ENCODE measurements at places on chromosomes 1 and 21.
A peak's percentile ranks its signal among the peaks of the same experiment; 100 is the strongest.

DNA sequence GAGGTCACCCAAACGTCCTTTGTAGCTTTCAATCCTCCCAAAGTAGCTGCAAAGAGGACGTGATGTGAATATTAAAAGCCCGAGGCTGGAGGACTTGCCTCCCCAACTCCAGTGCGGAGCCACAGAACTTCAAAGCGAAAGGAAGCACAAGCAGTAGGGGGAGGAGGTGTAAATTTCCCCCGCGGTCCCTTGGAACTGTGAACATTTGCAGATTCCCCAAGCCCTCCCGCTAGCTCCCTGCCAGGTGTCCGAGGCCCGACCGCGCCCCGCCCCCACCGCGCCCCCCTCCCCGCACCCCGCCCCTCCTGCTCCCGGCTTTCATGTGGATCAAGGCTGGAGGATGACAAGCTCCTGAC is 41.5 kb upstream of the HAO2 start:
- peak; percentile 74 for DNase-seq

GRCh38 chr1:10829965-10830515 is 33.6 kb upstream of the CASZ1 start:
- DNase-seq = peak; percentile 53

DNA sequence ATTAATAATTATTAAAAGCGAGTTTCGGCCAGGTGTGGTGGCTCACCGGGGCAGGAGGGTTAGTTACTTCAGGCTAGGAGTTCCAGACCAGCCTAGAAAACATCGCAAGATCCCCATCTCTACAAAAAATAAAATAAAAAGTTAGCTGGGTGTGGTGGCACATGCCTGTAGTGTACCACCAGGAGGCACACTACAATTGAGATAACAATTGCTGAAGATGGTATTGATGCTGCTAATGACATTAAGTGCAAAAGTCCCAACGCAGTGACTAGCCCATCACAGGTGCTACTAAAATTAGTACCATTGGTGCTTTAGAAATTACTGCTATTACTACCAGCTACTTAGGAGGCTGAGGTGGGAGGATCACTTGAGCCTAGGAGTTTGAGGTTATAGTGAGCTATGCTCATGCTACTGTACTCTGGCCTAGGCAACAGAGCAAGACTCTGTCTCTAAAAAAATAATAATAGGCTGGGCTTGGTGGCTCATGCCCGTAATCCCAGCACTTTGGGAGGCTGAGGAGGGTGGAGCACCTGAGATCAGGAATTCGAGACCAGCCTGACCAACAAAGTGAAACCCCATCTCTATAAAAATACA is 156.6 kb downstream of the GREM2 start:
- no peak for DNase-seq

- DNase-seq = no peak
Observed at GRCh38 chr1:150696162-150696561, 792 bp downstream of the GOLPH3L start.

DNA sequence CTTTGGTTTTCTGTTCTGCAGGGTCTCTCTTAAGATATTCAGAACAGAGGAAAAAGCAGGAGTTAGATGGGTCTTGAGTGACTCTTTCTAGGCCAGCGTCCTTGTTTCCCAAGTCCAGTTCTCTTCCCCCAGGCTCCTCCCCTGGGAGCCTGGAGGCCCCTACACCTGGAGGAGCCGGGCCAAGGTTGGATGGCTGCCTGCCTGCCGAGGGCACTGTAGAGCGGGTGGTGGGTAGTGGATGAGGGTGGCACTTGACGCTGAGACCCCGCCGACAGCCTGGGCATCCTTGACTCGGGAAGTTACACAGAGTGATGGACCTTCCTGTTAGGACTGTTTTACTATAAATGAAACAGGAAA is 17.4 kb upstream of the KANK4 start:
- DNase-seq = no peak

GRCh38 chr1:157993147-157993917 is at the start of gene KIRREL1:
TSS of gene KIRREL1 (plus strand) at chr1:157993645. CDS start at chr1:157993677, 32 bp downstream.
- DNase-seq = peak; percentile 77

- DNase-seq = peak; percentile 87
Observed at GRCh38 chr1:224615861-224616755, at the start of gene CNIH3. TSS of gene CNIH3 (plus strand) at chr1:224616317. CDS start at chr1:224617175, 858 bp downstream.

DNA sequence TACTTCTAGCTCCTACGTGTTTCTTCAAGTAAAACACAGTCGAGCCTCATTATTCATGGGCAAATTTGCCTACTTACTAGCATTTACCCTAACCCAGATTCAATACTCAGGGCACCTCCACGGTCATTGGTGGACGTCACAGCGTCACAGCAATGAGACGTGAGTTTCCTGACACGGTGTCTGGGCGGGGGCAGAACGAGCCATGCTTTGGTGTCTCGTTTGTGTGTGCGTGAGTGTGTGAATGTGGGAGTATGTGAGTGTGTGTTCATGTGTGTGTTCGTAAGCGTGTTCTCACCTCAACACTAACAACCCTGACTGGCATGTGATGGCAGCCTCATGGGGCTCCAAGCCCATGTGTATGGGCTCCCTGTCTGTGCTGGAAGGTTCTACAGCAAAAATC is 17.5 kb upstream of the COL18A1 start:
- no peak for DNase-seq

- DNase-seq = no peak
Observed at GRCh38 chr1:180343921-180344769, 114.1 kb downstream of the LHX4 start.

GRCh38 chr1:198447468-198447867 is 93.0 kb downstream of the ATP6V1G3 start:
- DNase-seq = no peak

- no peak for DNase-seq
Observed at GRCh38 chr1:246107516-246108277, 399.4 kb downstream of the SMYD3 start.

DNA sequence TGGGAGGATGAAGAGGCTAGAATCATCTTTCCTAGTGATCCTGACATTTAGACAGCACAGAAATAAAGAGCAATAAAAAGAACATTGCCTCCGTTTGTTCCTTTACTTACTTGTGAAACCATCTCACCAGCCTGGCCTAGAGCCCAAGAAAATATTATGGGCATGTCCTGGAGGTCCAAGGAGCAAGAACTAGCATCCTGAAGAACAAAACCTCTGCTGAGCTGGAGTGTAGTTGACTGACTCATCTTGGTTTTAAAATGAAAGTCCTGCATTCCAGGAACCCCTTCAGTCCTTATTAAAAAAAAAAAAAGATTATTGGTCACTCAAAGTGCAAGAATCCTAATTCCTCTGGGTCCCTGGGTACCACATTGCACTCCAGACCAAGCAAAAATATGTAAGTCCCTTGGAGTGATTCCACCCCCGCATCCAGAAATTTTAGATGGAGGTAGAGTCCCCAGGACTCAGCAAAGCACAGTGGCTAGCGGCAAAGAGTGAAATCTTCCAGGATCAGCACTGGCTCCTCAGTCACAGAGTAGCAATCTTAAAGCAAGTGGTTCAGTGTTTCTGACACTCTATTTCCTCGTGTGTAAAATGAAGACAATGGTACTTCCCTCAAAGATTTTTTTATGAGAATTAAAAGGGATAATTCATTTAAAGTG is 7.0 kb downstream of the SMCP start:
- DNase-seq = no peak

DNA sequence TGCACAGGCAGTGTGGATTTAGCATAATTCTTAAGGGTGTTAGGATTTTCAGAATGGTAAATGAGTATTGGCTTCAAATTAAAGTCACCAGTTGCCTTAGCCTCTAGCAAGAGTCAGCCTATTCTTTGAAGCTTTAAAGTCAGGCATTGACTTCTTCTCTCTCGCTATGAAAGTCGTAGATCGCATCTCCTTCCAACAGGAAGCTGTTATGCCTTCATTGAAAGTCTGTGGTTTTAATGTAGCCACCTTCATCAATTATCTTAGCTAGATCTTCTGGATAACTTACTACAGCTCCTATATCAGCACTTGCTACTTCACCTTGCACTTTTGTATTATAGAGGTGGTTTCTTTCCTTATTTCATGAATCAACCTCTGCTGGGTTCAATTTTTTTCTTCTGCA is 320.2 kb downstream of the PTPRC start:
- no peak for DNase-seq

GRCh38 chr1:147168626-147169058 is 3.6 kb downstream of the PRKAB2 start:
- DNase-seq = no peak

DNA sequence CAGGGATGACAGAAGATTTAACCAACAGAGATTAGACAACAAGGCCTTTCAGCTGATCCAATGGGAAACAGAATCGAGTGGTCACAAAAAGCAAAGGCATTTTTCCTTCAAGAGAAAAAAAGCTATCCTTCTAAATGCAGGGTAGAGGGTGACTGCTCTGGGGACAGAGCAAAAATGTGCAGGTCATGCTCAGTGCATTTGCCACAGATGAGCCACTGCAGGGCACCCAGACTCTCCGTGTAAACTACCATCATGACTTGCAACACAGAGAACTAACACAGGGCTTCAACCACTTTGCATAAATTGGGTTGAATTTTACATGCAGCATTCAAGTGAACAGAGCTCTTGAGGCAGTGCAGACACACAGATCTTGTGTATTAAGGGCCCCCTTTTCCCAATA is 56.8 kb downstream of the PRKAB2 start:
- no peak for DNase-seq

GRCh38 chr1:94721240-94721639 is 98.9 kb upstream of the SLC44A3 start:
- DNase-seq = no peak

- no peak for DNase-seq
Observed at GRCh38 chr1:162740755-162741154, 49.7 kb upstream of the HSD17B7 start.

GRCh38 chr1:156471496-156472490 is 28.8 kb downstream of the MEF2D start:
- DNase-seq = no peak

- no peak for DNase-seq
Observed at GRCh38 chr1:24465638-24466037, 37.0 kb upstream of the RCAN3 start.

- no peak for DNase-seq
Observed at GRCh38 chr1:205913451-205914154, 29.7 kb downstream of the SLC26A9 start.

- no peak for DNase-seq
Observed at GRCh38 chr1:101086783-101087182, 61.2 kb upstream of the DPH5 start.

DNA sequence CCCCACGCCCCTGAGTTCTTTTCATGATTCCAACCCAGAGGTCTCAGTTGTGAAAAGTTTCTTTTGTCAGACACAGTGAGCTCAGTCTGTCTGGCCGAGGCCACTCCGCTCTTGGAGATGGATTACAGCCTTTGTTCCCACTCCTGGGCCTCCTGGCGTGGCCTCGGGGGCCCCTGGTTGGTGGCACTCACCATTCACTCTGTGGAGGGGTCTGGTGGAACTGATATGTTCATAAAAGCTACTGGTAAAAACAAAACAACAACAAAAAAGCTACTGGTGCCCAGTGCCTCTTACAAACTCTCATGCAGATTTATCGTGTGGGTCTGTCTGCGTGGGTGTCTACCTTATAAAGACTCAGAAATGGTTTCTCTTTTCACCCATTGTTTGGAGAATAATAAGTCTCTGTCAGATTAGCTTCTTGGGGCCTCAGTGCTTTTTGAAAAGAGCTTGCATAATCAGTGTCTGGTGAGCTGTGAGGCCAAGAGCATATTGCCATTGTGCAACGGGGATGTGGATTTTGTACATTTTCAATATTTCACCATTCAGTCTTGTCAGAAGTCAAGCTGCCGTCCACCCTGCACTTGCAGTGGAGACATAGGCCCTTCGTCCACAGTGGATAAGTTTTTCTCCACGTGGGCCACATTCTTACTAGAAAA is 86.7 kb downstream of the GALNT2 start:
- DNase-seq = peak; percentile 66

DNA sequence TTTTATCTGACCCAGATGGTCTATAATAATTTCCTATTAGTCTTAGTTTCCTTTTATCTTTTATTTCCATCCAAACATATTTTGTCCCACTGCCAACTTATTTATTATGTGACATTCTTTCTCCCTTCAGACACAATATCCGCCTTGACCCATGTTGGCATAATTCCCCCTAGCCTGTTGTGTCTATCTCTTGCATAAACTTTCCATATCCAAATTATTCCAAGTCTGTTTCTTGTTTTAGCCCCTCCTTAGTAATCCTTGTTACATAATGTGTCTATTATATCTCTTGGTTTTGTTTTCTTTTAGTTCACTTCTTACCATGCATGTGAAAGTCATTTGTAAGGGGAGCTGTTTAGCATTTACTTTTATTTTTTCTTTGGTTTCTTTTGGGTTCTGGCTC is 81.6 kb upstream of the CACHD1 start:
- DNase-seq = no peak

DNA sequence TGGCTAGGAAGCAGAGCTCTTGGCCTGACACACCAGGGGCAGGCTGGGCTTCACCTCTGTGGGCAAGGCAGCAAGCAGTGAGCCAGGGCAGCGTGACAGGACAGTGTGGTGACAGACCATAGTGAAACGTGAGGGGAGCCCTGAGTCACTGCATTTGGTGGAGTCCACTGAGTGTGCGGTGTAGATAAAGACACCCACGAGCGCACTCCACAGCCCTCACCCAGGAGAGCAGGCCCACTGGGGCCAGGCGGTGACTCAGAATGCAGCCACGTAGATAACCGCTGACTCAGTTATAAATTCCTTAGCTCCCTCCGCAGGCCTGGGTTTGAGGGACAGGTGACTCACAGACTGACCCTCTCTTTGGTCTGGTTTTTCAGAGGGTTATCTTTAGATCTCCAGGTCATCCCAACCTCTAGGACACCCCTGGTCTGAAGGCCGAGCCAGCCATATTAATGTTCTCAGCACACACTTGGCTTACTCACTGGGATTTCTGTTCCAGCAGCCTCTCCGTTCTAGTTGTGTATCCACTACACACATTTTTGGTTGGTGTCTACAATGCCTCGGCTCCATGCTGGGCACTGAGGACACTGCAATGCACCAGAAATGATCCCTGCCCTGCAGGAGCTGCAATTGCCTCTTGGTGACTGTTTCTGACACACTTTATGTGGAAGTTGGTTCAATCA is 90.2 kb upstream of the TSPAN2 start:
- DNase-seq = no peak

DNA sequence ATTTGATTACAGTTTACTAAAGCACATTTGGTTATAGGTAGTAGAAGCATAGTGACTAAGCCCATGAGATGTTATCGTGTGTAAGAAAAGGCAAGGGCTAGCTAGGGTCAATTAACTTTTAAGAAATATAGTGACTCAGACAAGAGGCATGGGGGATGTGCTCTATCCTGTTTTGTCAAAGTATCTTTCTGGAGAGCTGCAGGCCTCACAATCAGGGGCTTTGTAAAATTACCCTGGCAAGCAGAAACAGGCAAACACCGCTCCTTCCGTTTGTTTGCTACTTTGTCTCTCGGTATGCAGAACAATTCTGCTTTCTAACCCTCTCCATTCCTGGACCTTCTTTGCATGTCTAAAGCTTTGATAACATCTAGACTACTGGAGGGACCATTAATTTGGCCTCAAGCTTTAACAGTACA is 26.1 kb upstream of the ZNF697 start:
- DNase-seq = no peak

- peak; percentile 60 for DNase-seq
Observed at GRCh38 chr1:27643600-27644368, 8.8 kb upstream of the FGR start.

- no peak for DNase-seq
Observed at GRCh38 chr21:40160911-40161310, 293.7 kb downstream of the PCP4 start.

GRCh38 chr1:107139833-107140702 is 771 bp upstream of the NTNG1 start:
- peak; percentile 63 for DNase-seq

- DNase-seq = no peak
Observed at GRCh38 chr1:93990010-93990409, 80.8 kb upstream of the GCLM start.
